Stimulated activated CD8-positive, alpha-beta memory T cell treated with anti-CD3 and anti-CD28 coated beads, Interleukin-4, amount 100 ng/mL, for 1 hour (primary cell): ENCODE measurements at places on chromosomes 1 and 21.

- DNase-seq = no peak
These were observed 140.4 kb upstream of the ETV3 start for GRCh38 chr1:157278383-157279137.

DNA sequence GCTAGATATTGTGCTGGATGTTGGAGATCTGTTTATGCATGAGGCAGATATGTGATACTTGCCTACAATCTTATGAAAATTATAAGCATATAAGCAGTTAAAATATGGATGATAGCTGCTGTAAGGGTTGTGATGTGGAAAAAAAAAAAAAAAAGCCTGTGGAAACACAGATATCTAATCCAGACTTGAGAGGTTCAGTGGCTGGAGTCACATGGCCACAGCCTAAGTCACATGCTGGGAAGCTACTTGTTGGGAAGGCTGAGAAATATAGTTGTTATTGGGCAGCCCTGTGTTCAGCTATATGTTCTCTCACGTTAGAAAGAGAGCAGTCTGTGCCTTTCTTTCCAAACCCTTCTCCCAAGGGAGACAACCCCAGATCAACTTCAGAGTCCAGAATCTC is 15.1 kb downstream of the RAVER2 start:
- no peak for DNase-seq

DNA sequence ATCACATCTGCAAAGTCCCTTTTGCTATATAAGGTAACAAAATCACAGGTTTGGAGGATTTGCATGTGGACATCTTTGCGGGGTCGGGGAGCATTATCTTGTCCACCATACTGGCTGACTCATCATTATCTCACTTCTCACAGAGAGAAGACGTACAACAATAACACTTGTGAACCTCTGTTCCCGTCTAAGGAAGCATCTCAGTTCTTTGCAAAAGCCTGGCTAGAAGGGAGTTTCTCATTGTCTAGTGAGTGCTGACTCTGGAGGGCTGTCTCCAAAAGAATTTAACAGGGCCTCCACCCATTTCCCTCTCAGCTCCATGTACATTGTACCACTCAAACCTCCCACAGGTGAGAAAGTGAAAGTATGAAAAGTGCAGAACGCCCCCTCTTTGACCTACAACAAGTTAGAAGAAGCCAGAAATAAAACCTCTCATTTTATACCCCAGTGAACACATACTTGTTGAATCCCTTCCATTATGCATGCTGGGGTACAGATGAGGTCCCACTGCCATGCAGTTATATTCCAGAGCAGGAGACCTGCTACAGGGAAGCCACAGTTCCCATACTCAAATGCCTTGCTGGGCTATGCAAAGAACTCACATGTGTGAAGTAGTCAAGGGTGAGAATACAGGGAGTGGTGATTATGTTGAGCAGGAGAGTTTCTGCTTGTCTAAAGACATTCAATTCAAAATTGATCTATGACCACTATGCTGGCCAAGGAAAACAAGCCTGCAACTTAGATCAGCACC is 121.7 kb upstream of the PRDX6 start:
- DNase-seq = no peak

DNA sequence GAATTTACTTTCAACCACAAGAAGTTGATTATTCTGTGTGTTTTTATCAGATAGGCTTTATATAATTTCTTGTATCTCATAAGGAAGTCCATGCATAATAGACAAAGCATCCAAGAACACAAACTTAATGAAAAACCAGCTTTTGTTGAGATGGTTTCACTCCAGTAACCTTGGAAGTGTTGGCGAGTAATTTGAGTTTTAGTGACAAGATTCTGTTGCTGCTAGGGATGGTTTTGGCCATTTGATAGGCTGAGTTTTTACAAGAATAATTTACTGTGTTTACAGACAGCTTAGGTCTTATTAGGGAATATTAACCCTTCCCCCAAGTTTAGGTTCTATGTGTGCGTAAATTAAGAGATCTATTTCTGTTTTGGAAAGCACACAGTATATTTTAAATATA is 513.6 kb downstream of the USP25 start:
- no peak for DNase-seq

DNA sequence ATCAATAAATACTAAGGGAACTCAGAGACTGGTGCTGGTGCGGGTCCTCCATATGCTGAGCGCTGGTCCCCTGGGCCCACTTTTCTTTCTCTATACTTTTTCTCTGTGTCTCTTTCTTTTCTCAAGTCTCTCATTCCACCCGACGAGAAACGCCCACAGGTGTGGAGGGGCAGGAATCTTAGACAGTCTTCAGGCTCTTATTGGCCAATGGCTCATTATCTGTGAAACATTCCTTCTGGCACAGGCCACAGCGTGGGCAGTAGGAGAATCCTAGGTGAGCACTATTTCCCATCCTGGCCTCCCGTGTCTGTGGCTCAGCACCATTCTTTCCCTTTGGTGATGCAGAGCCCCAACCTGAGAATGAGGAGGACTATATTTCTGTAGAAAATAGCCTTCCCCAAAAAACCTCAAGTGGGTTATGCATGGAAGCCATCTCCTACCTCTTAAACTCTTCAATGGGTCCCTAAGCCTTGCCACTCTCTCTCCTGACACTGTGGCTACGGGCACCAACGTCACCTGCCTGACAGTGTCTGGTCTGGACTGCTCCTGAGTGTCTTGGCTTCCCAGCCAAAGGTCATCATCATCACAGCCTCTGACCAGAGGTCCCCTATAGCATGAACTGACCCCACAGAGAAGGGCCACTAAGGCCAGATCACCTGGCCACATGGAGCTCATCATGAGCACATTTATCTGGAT is 6.2 kb upstream of the SLAMF1 start:
- no peak for DNase-seq

- no peak for DNase-seq
These were observed 6.5 kb upstream of the SLX9 start for GRCh38 chr21:44933199-44933917.

DNA sequence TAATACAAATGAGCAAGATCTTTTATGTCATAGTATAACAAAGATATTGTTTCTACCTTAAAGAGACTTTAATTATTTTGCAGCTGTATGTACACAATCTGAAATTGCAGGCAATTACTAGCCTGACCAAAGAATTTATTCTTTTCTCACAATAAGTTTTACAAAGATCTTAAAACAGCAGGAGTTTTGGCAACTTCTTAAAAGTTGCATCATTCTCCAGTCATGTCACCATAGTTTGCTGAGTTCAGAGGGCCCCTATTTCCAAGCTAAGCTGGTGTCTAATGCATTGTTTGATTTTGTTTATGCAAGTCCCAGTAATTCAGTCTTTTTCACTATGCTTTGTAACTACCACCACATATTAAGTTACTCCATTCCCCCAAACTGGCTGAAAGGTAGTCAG is 114.8 kb downstream of the DNAH14 start:
- DNase-seq = no peak

DNA sequence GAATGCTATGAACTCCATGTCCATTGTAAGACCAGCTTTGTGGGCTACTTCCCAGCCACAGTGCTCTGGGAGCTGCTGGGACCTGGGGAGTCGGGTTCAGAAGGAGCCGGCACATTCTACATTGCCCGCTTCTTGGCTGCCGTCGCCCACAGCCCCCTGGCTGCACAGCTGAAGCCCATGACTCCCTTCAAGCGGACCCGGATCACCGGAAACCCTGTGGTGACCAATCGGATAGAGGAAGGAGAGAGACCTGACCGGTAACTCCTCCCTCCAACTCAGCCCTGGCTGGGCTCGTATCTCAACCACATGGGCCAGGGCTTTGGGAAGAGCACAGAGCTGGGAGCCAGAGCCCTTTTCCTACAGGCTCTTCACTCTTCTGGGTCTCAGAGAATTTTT is 15.4 kb downstream of the MOV10 start:
- no peak for DNase-seq

DNA sequence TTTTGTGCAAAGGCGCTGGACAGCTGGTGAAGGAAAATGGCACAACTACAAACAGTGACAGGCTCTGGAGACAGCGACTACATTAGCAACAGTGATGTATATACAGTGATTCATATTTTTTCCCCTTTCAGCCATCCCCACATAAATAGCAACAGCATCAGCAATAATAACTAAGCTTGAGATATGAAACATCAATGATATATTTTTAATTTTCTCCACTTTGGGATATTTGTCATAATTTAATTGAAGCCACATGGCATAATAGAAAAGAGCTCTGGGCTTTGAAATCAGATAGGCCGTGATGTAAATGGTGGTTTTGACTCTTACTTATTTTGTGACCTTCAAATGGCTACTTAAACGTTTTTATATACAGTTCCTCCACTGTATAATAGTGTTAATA is 764.3 kb upstream of the PRMT6 start:
- no peak for DNase-seq

GRCh38 chr1:223533708-223534107 is 131.8 kb downstream of the CAPN8 start:
- no peak for DNase-seq

GRCh38 chr1:66217021-66217420 is 316.9 kb upstream of the SGIP1 start:
- DNase-seq = no peak

GRCh38 chr1:207966521-207966920 is 55.6 kb upstream of the CD34 start:
- no peak for DNase-seq

GRCh38 chr1:39317111-39317510 is 112.6 kb downstream of the MACF1 start:
- DNase-seq = no peak

- DNase-seq = no peak
These were observed 1.1 kb downstream of the GNG4 start for GRCh38 chr1:235648407-235648907.

GRCh38 chr1:161781995-161782394 is 15.9 kb downstream of the ATF6 start:
- DNase-seq = no peak

GRCh38 chr1:45304311-45305081 is 22.2 kb upstream of the HPDL start:
- DNase-seq = no peak

DNA sequence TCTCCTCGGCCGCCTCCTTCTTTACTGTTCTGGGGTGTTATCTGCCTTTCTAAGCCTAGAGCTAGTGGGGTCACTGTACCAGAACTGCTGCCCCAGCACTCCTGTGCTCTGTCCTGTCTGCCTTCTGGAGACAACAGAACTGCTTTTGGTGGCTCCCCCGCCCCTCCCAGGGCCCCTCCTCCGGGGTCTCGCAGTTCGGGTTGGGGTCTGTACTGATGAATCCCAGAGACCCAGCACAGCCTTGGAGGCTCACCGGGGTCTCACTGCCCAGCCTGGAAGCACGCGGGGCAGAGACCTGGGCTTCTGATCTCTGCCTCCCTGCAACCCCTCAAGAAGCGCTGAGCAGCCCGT is 3.2 kb upstream of the PLEKHA6 start:
- DNase-seq = no peak

DNA sequence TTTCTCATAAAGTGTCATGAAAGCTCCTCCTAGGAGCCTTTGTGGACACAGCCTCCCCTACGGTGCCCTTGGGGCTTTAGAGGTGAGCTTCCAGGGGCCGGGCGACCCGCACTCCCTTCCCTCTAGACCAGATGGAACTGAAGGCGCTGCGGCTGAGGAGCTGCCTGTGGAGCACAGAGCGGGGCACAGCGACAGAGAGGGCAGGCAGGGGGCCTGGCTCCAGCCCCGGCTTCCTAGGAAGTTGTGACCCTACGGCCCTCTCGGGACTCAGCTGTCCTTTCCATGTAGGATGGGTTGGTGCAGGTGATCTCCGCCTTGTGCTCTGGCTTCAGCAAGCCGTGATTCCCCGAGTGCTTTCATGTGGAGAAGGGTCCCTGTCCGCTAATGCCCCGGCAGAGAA is 23.6 kb upstream of the NEK2 start:
- no peak for DNase-seq

DNA sequence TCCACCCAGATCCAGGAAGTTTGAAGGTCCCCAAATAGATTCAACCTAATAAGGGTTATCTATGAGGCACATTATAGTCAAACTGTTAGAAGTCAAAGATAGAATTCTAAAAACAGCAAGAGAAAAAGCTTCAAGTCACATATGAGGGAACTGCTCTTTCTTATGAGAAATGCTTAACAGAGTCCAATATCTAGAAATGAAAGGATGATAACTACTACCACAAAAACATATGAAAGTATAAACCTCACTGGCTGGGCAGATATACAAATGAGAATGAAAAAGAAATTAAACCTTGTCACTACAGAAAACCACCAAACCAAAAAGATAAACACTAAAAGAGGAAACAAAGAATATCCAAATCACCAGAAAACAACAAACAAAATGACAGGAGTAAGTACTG is 201.8 kb downstream of the KCNH1 start:
- no peak for DNase-seq

GRCh38 chr1:177384461-177384860 is 213.7 kb downstream of the BRINP2 start:
- no peak for DNase-seq

- DNase-seq = no peak
These were observed 19.5 kb downstream of the ERG start for GRCh38 chr21:38478782-38479181.

- DNase-seq = no peak
These were observed 103.3 kb upstream of the DEPDC1 start for GRCh38 chr1:68600049-68600661.

GRCh38 chr1:112674986-112675727 is 698 bp downstream of the MOV10 start:
- DNase-seq = no peak

DNA sequence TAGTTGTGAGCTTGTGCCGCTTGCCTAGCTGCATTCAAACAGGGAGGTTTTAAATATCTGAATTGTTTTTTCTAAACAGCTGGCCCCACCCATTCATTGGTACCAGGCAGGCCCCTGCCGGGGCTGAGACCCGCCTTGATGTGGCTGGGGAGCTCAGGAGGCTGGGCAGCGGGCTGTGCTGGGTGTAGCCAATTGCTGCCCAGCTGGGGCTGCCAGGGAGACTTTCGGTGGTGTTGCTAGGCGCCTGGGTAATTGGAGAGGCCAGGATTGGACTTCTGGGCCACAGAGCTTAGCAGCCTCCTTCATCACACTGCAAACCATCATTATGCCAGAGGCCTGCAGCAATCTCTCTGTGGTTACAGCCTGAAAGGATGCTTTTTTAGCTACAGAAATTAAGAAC is 12.2 kb downstream of the RHBDL2 start:
- no peak for DNase-seq

DNA sequence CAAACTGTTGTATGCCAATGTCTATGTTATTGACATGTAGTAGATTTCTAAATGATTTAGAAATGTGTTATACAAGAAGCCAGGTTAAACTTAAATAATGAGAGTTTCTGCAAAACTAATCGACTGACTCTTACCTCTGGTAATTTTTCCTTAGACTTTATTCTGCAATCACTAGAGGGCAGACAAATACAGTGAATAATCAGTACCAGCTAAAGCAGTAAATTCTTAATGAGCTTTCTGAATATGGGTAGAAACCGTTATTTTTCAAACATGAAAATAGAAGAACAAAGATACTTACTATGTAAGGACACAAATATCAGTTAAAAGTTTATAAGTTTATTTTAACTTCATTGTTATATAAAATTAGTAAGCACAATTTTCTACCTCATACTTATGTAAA is 97.9 kb upstream of the RGS1 start:
- DNase-seq = no peak

- DNase-seq = no peak
These were observed 21.6 kb downstream of the ZNF684 start for GRCh38 chr1:40553017-40553416.
